ENCODE measurements at places on chromosomes 16 and 17. TPM values are rescaled to one million over a fixed set of nuclear protein-coding genes. Genes with fewer than 3 reads are reported as not detected.
A peak's percentile ranks its signal among the peaks of the same experiment; 100 is the strongest.

The UTS2R gene
- total RNA-seq, result not detected

The ERN2 gene
- not detected for total RNA-seq

The CACNA1G gene
- total RNA-seq, result not detected

The GCGR gene
- total RNA-seq, result 1.8 TPM

The RNF167 gene
- total RNA-seq, result 45.0 TPM

The MT1A gene
- 93.3 TPM for total RNA-seq

The RGS11 gene
- 59.0 TPM for total RNA-seq

The TPSAB1 gene
- 13.8 TPM for total RNA-seq

The VWA3A gene
- not detected for total RNA-seq

The SLC6A2 gene
- total RNA-seq, result 0.30 TPM

The MYH2 gene
- not detected for total RNA-seq

The KRT24 gene
- total RNA-seq, result 0.20 TPM

The ADORA2B gene
- total RNA-seq, result not detected

The ASPA gene
- 16.2 TPM for total RNA-seq

The CES5A gene
- total RNA-seq, result not detected

GRCh38 chr17:46732160-46732559, 86.3 kb downstream of the WNT3 start:
- H3K4me3 ChIP-seq, result no peak overlapping the region
- no peak overlapping the region for H3K27ac ChIP-seq

- H3K27me3 ChIP-seq, result no peaks in the 10 kb centered on the region
- no peaks in the 10 kb centered on the region for H3K4me1 ChIP-seq
- peaks cover 100% of the 10 kb centered on the region for H3K36me3 ChIP-seq
- DNase-seq, result no peak
- H3K27ac ChIP-seq, result no peak overlapping the region
- no peak overlapping the region for H3K4me3 ChIP-seq
These were observed 71.3 kb downstream of the IL21R start for GRCh38 chr16:27473101-27473900.

GRCh38 chr17:46876353-46876887, 25.0 kb downstream of the WNT9B start:
- no peak for DNase-seq
- H3K27me3 ChIP-seq, result no peaks in the 10 kb centered on the region
- no peaks in the 10 kb centered on the region for H3K36me3 ChIP-seq

DNA sequence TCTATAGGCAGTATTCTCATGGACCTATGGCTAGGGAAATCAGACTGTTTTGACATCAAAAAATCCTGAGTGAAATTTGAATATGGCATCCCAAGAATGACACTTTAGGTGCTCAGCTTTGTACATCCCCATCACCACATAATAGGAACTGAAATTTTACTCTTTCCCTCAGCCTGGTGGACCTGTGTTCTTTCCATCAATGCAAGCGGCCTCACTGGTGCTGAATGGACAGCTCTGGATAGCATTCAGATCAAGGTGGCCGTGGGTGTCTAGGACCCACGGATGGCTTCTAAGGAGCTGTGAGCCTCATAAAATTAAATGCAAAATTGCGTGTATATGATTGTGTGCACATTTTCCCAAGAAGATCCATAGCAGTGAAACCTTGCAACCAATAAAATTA, 152.6 kb downstream of the MAP2K6 start:
- H3K27me3 ChIP-seq, result no peaks in the 10 kb centered on the region
- H3K27ac ChIP-seq, result no peak overlapping the region
- no peak for DNase-seq

DNA sequence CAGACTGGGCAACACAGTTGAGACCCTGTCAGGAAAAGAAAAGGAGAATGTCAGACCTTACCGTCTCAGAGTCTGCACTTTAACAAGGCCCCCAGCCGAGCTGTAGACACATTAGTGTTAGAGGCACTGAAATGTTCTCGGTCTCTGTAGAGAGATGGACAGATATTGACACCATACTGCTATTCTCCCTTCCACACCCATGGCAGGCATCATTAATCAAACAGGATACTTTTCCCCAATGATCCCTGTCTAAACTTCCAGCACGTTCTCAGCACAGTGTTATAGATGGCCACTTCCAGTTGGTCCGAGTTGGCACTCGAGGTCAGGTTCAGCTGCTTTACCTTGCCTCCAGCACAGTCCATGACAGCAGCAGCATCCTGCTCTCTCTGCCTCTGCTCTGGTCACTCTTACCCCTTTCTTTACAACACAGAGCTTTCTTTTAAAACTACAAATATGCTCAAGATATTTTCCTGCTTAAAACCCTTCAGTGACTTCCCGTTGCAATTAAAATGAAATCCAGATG, 251.6 kb downstream of the SNX29 start:
- no peak overlapping the region for H3K4me3 ChIP-seq
- no peak overlapping the region for H3K27ac ChIP-seq
- no peaks in the 10 kb centered on the region for H3K27me3 ChIP-seq
- DNase-seq, result no peak
- H3K4me1 ChIP-seq, result no peaks in the 10 kb centered on the region
- H3K36me3 ChIP-seq, result no peaks in the 10 kb centered on the region

GRCh38 chr17:17661834-17662385, 19.3 kb upstream of the RAI1 start:
- no peaks in the 10 kb centered on the region for H3K4me1 ChIP-seq
- no peaks in the 10 kb centered on the region for H3K27me3 ChIP-seq
- DNase-seq, result no peak
- no peak overlapping the region for H3K4me3 ChIP-seq

GRCh38 chr17:20966870-20967269, 75.9 kb downstream of the USP22 start:
- no peak overlapping the region for H3K4me3 ChIP-seq
- H3K4me1 ChIP-seq, result no peaks in the 10 kb centered on the region
- H3K27ac ChIP-seq, result no peak overlapping the region
- DNase-seq, result no peak
- H3K36me3 ChIP-seq, result no peaks in the 10 kb centered on the region

DNA sequence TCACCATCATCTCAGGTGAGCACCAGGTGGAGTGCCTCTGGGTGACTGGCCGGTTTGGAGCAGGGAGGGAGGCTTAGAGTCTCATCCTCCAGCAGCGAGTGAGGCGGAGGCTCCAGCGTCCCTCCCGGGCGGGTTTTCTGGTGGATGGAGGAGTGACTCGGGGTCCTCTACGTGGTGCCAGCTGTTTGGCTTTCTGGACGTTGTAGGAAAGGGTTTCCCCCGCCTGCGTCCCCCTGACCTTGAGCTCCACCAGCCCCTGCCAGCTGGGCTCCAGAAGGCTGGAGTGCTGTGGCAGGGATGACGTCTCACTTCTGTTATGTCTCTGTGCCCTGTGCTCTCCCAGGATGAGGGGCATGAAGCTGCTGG, 522 bp downstream of the DNASE1 start:
- H3K4me3 ChIP-seq, result no peak overlapping the region
- H3K27ac ChIP-seq, result no peak overlapping the region
- H3K27me3 ChIP-seq, result no peaks in the 10 kb centered on the region

GRCh38 chr16:15792563-15792971, 64.3 kb downstream of the MYH11 start:
- H3K36me3 ChIP-seq, result no peaks in the 10 kb centered on the region
- DNase-seq, result no peak
- no peak overlapping the region for H3K27ac ChIP-seq

- no peaks in the 10 kb centered on the region for H3K36me3 ChIP-seq
- H3K27ac ChIP-seq, result peak overlapping the region; percentile 10
- H3K4me3 ChIP-seq, result no peak overlapping the region
These were observed 34.4 kb downstream of the METRNL start for GRCh38 chr17:83113792-83114191.

GRCh38 chr16:78577630-78578029, 478.2 kb downstream of the WWOX start:
- no peak overlapping the region for H3K4me3 ChIP-seq
- H3K27ac ChIP-seq, result no peak overlapping the region
- H3K4me1 ChIP-seq, result no peaks in the 10 kb centered on the region
- no peaks in the 10 kb centered on the region for H3K36me3 ChIP-seq
- H3K27me3 ChIP-seq, result no peaks in the 10 kb centered on the region

DNA sequence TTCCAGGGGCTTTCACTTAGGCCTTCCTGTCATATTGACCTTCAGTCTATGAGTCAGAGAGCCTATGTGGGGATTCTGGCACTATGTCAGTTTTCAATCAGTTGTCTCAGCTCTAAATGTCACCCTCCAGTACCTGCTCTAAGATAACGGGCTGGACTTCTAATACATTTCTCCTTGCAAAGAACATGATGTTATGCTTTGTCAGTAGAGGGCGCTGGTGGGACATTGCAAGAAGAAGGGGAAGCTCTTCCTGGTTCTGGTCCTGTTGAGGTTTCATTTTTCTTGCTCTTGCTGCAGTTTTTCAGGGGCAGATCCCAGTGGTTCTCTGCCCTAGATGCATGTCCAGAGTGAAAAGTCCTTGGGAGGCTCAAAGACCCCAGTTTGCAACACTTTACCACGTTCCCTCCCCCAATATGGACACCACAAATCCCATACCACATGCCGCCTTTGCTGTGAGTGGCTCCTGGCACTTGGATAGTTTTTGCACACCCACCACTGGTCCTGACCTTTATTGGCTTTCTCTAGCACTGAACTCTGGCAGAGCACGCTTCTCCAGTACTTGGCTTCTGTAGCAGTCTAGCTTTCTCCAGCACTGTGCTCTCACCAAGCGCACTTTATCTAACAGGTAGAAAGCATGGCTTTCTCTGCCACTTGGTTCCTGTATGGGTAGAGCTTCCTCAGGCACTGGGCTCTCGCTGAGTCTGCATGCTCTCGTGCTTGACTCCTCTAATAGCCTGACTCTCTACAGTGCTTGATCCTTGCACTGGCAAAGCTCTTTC, 49.0 kb downstream of the BCL7C start:
- H3K27ac ChIP-seq, result no peak overlapping the region
- H3K36me3 ChIP-seq, result no peaks in the 10 kb centered on the region
- no peak overlapping the region for H3K4me3 ChIP-seq
- H3K4me1 ChIP-seq, result no peaks in the 10 kb centered on the region
- H3K27me3 ChIP-seq, result no peaks in the 10 kb centered on the region

DNA sequence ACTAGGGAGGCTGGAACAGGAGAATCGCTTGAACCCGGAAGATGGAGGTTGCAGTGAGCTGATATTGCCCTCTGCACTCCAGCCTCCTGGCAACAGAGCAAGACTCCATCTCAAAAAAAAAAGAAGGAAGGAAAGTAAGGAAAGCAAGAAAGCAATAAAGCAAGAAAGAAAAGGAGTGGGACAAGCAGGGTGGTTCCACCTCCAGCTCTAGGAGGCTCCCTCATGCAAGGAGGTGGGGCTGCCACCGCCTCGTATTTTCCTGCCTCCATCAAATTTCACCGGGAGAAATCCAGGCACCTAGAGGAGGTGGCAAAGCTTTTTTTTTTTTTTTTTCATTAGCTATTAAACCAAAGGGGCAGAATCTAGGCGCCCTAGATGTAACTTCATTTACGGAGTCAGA, 1.0 kb downstream of the CYB561 start:
- peak overlapping the region; percentile 90 for H3K27ac ChIP-seq
- H3K36me3 ChIP-seq, result no peaks in the 10 kb centered on the region
- H3K4me3 ChIP-seq, result peak overlapping the region; percentile 84
- DNase-seq, result no peak
- H3K27me3 ChIP-seq, result no peaks in the 10 kb centered on the region
- H3K4me1 ChIP-seq, result peaks cover 20% of the 10 kb centered on the region

DNA sequence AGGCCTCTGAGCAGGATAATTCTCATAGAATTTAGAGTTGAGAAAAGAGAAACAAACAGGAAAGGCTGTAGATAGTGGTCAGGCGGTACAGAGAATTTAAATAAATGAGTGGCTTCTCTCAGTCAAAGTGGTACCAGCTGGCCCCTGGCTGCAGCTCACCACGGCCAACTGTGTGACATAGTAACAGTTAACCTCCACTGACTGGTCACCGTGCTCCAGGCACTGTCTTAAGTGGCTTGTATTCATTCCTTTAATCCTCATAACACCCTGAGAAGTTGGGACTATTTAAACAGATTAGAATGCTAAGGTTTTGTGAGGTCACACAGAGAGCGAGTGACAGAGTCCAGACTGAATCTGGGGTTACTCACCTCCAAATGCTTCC, 108.9 kb downstream of the GNAO1 start:
- no peak for DNase-seq
- H3K36me3 ChIP-seq, result no peaks in the 10 kb centered on the region
- H3K27me3 ChIP-seq, result no peaks in the 10 kb centered on the region
- H3K27ac ChIP-seq, result peak overlapping the region; percentile 85
- H3K4me1 ChIP-seq, result peaks cover 30% of the 10 kb centered on the region
- H3K4me3 ChIP-seq, result no peak overlapping the region

- H3K36me3 ChIP-seq, result no peaks in the 10 kb centered on the region
- H3K4me1 ChIP-seq, result no peaks in the 10 kb centered on the region
- no peak overlapping the region for H3K4me3 ChIP-seq
- H3K27me3 ChIP-seq, result no peaks in the 10 kb centered on the region
- no peak for DNase-seq
- no peak overlapping the region for H3K27ac ChIP-seq
These were observed 160.5 kb upstream of the NOL11 start for GRCh38 chr17:67557052-67557845.

- no peaks in the 10 kb centered on the region for H3K36me3 ChIP-seq
- no peaks in the 10 kb centered on the region for H3K4me1 ChIP-seq
- no peak overlapping the region for H3K4me3 ChIP-seq
- no peaks in the 10 kb centered on the region for H3K27me3 ChIP-seq
These were observed 79.2 kb downstream of the SLC39A11 start for GRCh38 chr17:73013301-73013700.

- H3K27ac ChIP-seq, result no peak overlapping the region
- no peaks in the 10 kb centered on the region for H3K36me3 ChIP-seq
- H3K27me3 ChIP-seq, result no peaks in the 10 kb centered on the region
These were observed 46.3 kb downstream of the C16orf78 start for GRCh38 chr16:49419862-49420261.

Data from tibial nerve (tissue), 4 donors.